ENCODE measurements at places on chromosomes 6 and 20.

GRCh38 chr6:166474721-166475565 is 92.2 kb upstream of the MPC1 start:
- no peak for DNase-seq

- no peak for DNase-seq
Observed at GRCh38 chr20:10559266-10559665, 114.5 kb downstream of the JAG1 start.

- DNase-seq: no peak
Observed at GRCh38 chr6:71482742-71483141, 194.1 kb downstream of the OGFRL1 start.

- DNase-seq: no peak
Observed at GRCh38 chr20:651713-652614, 1.0 kb downstream of the SRXN1 start.

DNA sequence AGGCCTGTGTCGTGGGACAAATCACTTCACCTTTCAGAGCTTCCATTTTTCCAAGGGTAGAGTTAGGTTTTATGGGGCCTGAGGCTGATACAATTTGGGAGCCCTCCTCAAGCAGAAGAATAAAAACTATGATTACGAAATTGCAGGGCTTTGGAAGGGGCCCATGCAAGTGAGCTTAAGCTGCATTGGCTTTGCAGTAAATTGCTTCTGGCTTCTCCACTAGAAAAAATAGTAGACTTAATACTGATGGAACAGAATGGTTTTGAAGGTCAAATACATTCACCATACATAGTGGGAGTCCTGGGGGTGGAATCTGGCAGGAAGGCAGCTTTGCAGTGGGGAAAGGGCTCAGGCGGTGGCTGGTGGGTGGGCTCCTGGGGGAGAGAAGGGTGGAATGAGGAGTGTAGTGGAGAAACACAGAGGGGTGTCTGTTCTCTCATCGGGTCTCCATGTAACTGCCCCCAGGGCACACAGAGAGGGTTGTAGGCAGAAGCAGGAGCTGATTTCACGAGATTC is 55.9 kb upstream of the RNF24 start:
- DNase-seq: peak; percentile 39

- DNase-seq: no peak
Observed at GRCh38 chr6:2542101-2542857, 208.4 kb downstream of the MYLK4 start.

GRCh38 chr6:154388803-154389202 is 32.2 kb upstream of the IPCEF1 start:
- DNase-seq: no peak

DNA sequence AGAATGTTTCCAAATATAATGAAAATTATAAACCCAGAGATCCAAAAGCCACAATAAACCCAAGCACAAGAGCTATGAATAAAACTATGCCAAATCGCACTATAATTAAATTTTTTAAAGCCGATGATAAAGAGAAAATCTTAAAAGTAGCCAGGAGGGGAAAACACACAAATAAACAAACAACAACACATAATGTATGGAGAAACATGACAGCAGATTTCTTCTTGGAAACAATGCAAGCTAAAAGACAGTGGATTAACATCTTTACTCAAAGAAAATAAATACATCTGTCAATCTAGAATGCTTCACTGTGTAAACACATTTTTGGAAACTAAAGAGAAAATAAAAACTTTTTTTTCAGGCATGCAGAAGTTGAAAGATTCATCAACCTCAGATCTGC is 80.3 kb upstream of the RNF24 start:
- DNase-seq: no peak

- peak; percentile 21 for DNase-seq
Observed at GRCh38 chr20:60262967-60263603, 304.9 kb downstream of the CDH26 start.

DNA sequence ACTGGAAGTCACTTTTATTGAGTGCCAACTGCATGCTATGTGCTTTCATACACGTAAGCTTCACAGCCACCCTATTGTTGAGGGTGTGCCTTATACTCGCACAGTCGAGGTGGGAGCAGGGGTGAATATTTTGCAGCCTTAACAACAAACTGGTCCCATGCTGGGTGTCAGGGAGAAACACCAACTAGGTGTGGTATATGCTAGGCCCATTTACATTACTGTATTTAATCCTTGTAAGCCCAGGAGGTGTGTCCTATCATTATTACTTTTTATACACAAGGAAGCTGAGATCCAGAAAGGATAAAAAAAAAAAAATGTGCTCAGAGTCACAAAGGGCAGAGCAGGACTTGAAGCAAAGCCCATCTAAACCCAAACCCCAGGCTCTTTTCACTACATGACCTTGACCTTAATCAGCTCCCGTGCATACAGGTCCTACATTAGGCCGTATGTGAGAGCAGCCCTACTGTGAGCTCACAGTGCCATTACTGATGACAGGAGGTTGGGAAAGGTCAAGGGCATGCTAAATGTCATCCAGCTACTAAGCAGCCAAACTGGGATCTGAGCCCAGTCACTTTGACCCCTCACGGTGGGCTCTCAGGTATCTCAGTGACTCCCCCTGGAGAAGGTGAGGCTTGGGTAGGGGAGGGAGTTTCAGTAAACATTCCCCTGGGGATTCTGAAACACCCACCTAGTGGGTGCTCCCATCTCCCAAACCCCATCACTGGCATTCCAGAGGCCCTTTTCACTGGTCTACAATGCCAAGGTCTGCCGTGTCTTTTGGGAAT is 61.7 kb downstream of the BFSP1 start:
- no peak for DNase-seq

GRCh38 chr6:56713254-56713672 is 70.6 kb upstream of the DST start:
- no peak for DNase-seq

DNA sequence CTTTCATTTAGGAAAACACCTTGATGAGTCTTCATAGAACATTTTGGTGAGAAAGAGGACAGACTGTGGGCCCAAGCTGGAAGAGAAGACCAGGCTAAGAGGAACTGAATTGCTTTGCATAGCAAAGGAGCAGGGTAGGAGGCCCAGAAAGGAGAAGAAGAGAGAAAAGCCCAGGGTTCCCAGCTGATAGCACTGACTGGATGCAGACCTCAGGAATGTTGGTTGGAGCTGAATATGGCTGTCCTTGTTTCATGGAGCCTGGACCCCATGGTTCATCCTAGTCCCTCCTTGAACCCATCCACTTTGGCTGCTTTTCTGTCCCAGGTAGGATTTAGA is 18.0 kb upstream of the ZFAND3 start:
- no peak for DNase-seq
